ENCODE measurements at places on chromosomes 13 and 19. TPM values are rescaled to one million over a fixed set of nuclear protein-coding genes. Genes with fewer than 3 reads are reported as not detected.

- no peaks in the 10 kb centered on the region for H3K27me3 ChIP-seq
- no peak overlapping the region for H3K4me3 ChIP-seq
- no peak overlapping the region for H3K27ac ChIP-seq
Measured at GRCh38 chr19:33702606-33703437, 81.1 kb downstream of the CHST8 start.

DNA sequence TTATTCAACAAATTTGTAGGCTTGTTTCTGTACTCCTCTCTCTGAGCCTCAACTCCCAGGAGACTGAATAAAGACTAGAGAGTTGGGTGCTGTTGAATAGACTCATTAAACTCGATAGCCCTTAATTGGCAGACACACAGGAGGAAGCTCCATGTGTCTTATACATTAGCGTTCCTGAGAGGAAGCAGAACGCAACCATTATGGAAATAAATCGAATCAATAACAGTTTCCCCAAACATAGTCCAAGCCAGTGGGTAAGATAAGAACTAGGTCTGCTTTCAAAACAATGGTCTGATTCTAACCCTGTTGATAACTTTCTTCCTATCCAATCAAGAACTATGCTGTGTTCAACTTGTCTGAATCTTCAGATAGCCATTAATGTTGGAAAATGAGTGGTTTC lies 118.1 kb upstream of the FNDC3A start:
- H3K4me1 ChIP-seq = peaks cover 2% of the 10 kb centered on the region
- H3K36me3 ChIP-seq = no peaks in the 10 kb centered on the region
- H3K27me3 ChIP-seq = no peaks in the 10 kb centered on the region
- no peak overlapping the region for H3K27ac ChIP-seq
- no peak overlapping the region for H3K4me3 ChIP-seq

DNA sequence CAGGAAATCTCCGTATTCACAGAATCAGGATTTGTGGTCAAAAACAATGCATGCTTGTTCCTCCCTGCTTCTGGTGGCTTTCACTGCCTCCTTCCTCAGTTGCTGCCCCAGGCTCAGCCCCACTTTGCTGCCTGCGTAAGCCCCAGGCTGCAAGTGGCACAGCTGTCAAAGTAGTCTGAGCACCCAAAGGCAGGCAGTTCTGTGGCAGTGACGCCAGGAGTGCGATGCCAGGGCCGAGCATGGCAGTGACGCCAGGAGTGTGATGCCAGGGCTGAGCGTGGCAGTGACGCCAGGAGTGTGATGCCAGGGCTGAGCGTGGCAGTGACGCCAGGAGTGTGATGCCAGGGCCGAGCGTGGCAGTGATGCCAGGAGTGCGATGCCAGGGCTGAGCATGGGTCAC lies 77.3 kb upstream of the GPR183 start:
- no peak for DNase-seq
- no peak overlapping the region for H3K4me3 ChIP-seq
- H3K36me3 ChIP-seq = no peaks in the 10 kb centered on the region

- no peak overlapping the region for H3K27ac ChIP-seq
- H3K4me3 ChIP-seq = no peak overlapping the region
- H3K36me3 ChIP-seq = peaks cover 2% of the 10 kb centered on the region
- no peaks in the 10 kb centered on the region for H3K4me1 ChIP-seq
- DNase-seq = no peak
Measured at GRCh38 chr19:23378948-23379347, 16.3 kb downstream of the ZNF91 start.

DNA sequence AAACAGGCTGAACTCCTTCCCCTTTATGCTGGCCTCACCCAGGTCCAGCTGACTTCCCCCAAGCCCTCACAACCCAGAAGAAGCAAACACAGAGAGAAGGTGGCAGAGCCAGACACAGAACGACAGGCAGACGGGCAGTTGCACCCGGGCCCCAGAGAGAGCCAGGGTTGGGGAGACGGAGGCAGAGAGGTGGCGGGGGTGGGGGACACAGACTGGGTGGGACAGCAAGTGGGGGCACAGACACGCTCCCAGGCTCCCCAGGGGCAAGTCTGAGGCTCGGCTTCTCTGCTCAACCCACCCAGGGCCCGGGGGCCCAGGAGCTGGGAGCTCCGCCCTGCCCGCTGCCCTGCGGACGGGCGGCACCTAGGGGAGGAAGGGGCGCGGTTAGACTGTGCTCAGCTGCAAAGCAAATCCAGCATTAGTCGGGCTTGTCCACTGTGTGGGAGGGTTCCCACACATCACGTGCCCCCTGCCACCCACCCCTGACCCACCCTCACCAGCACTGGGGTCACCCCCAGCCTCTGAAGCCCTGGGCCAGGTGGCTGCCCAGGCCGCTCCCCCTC lies 31.3 kb upstream of the ASF1B start:
- H3K36me3 ChIP-seq = peaks cover 2% of the 10 kb centered on the region
- H3K4me1 ChIP-seq = no peaks in the 10 kb centered on the region
- H3K27me3 ChIP-seq = no peaks in the 10 kb centered on the region
- H3K27ac ChIP-seq = no peak overlapping the region

- no peaks in the 10 kb centered on the region for H3K4me1 ChIP-seq
- no peak overlapping the region for H3K4me3 ChIP-seq
- H3K27me3 ChIP-seq = no peaks in the 10 kb centered on the region
- H3K36me3 ChIP-seq = no peaks in the 10 kb centered on the region
- DNase-seq = no peak
- no peak overlapping the region for H3K27ac ChIP-seq
Measured at GRCh38 chr19:16135430-16136127, 7.9 kb upstream of the HSH2D start.

GRCh38 chr13:110564472-110564985 lies 3.0 kb upstream of the RAB20 start:
- no peaks in the 10 kb centered on the region for H3K27me3 ChIP-seq
- DNase-seq = peak; percentile 5
- no peak overlapping the region for H3K4me3 ChIP-seq
- no peaks in the 10 kb centered on the region for H3K4me1 ChIP-seq
- no peak overlapping the region for H3K27ac ChIP-seq

GRCh38 chr13:100611678-100612492 lies 23.3 kb upstream of the GGACT start:
- no peak overlapping the region for H3K27ac ChIP-seq
- H3K27me3 ChIP-seq = no peaks in the 10 kb centered on the region
- H3K4me3 ChIP-seq = no peak overlapping the region
- no peaks in the 10 kb centered on the region for H3K36me3 ChIP-seq
- no peaks in the 10 kb centered on the region for H3K4me1 ChIP-seq
- DNase-seq = no peak

ZNF433 gene
- 5.1 TPM for total RNA-seq

DOHH gene
- total RNA-seq = 6.1 TPM

ZNF709 gene
- 5.1 TPM for total RNA-seq

DPF1 gene
- 2.1 TPM for total RNA-seq

CGB3 gene
- not detected for total RNA-seq

IFNL1 gene
- not detected for total RNA-seq

Data from aorta (tissue), 5 donors.